NCI-H1694 (cell line): ENCODE measurements at places on chromosomes 13 and 19.

GRCh38 chr13:32824675-32825074, 191.5 kb upstream of the KL start:
- no peak for DNase-seq

- no peak for DNase-seq
Observed at GRCh38 chr13:65592731-65593130, 1637.4 kb downstream of the PCDH9 start.

GRCh38 chr13:32381539-32381938, 46.4 kb downstream of the N4BP2L1 start:
- DNase-seq: no peak

GRCh38 chr13:46613409-46614049, 60.6 kb downstream of the LRCH1 start:
- no peak for DNase-seq
